SJSA1 (cell line): ENCODE measurements at places on chromosomes 3 and 15. TPM values are rescaled to one million over a fixed set of nuclear protein-coding genes. Genes with fewer than 3 reads are reported as not detected.

UNC13C gene
- total RNA-seq, result not detected in 2 replicates

CAPN3 gene
- total RNA-seq, result 0.11 TPM in 1 of 2 replicates, not detected in the other

- no peak overlapping the region for H3K4me3 ChIP-seq
- no peaks in the 10 kb centered on the region for H3K36me3 ChIP-seq
Observed at GRCh38 chr3:43171748-43172147, 65.9 kb upstream of the POMGNT2 start.

DNA sequence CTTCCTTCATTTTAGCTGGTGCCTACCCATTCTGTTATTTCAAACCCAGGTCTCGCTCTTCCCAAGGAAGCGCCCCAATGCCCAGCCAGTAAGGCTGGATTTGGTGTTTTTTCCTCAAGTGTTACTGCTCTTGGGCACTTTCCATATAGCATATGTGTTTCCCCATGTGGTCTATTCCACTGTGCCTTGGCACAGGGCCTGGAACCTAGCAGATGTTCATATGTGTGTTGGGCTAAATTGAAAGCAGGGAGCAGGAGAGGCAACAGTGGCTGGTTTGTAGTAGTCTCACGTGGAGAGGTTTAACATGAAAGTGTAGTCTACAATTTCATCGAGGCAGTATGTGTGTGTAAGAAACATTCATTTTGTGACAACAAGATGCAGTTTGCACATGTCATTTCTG is 48.2 kb upstream of the TEX264 start:
- H3K36me3 ChIP-seq, result peaks cover 3% of the 10 kb centered on the region; the same call in 1 of the 2 replicates
- H3K27ac ChIP-seq, result no peak overlapping the region
- H3K4me3 ChIP-seq, result no peak overlapping the region
- no peaks in the 10 kb centered on the region for H3K4me1 ChIP-seq

DNA sequence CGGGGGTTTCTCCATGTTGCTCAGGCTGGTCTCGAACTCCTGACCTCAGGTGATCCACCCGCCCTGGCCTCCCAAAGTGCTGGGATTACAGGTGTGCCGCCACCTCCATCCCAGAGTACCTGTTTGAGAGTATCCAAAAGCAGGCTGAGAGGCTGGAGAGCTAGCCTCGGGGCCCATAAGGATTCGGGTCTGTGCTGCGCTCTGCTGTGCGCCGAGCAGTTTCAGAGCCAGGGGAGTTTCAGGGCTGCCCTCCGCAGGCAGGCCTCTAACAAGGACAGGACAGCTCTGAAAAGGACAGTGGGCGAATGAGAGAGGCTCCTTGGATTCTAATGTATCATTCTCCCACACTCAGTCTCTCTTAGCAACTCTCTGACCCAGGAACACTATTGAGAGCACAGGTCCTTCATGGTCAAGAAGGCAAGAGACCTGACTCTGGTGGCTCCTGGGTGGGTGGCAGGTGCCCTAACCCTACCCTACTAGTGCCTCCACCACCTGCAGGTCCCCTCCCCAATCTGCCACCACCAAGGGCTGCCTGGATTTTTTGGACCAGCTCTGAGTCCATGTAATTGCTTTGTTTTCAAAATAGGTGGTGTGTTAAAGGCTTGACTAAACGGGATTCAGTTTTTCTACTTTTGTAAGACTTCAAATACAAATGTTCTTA is 27.8 kb downstream of the MAGEF1 start:
- no peaks in the 10 kb centered on the region for H3K27me3 ChIP-seq
- no peak for DNase-seq
- no peak overlapping the region for H3K4me3 ChIP-seq
- H3K27ac ChIP-seq, result no peak overlapping the region
- H3K4me1 ChIP-seq, result peaks cover 33% of the 10 kb centered on the region
- H3K36me3 ChIP-seq, result no peaks in the 10 kb centered on the region

DNA sequence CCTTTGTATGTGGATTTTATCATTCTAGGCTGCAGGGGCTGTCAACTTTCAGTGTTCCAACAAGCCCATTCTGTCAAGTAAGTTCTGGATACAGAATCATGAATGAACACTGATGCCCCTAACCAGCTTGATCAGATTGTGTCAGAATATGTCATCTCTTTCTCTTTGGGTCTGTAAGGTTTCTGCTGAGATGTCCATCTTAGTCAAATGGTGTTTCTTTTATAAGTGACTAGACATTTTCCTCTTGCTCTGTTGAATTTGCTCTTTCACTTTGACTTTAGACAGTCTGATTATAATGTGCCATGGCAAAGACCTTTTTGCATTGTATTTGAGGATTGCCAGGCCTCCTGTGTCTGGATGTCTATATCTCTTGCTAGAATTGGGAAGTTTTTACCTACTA is 660.9 kb upstream of the CBLB start:
- no peaks in the 10 kb centered on the region for H3K36me3 ChIP-seq
- DNase-seq, result no peak
- no peak overlapping the region for H3K27ac ChIP-seq
- H3K4me3 ChIP-seq, result no peak overlapping the region
- no peaks in the 10 kb centered on the region for H3K27me3 ChIP-seq

- no peaks in the 10 kb centered on the region; the same call in 1 of the 2 replicates for H3K27me3 ChIP-seq
- H3K36me3 ChIP-seq, result peaks cover 21% of the 10 kb centered on the region
- DNase-seq, result no peak
- no peak overlapping the region for H3K27ac ChIP-seq
- no peaks in the 10 kb centered on the region for H3K4me1 ChIP-seq
Observed at GRCh38 chr3:188727052-188727451, 444.7 kb upstream of the TPRG1 start.

- H3K4me1 ChIP-seq, result peaks cover 22% of the 10 kb centered on the region
- H3K36me3 ChIP-seq, result peaks cover 5% of the 10 kb centered on the region
- no peak overlapping the region for H3K27ac ChIP-seq
- no peak overlapping the region for H3K4me3 ChIP-seq
- H3K27me3 ChIP-seq, result no peaks in the 10 kb centered on the region
- DNase-seq, result no peak
Observed at GRCh38 chr15:29825227-29825626, 3.0 kb upstream of the TJP1 start.

- no peaks in the 10 kb centered on the region for H3K4me1 ChIP-seq
- no peak for DNase-seq
- no peak overlapping the region for H3K27ac ChIP-seq
- no peaks in the 10 kb centered on the region for H3K36me3 ChIP-seq
- no peak overlapping the region for H3K4me3 ChIP-seq
Observed at GRCh38 chr3:135304378-135304777, 509.3 kb downstream of the EPHB1 start.

GRCh38 chr3:181336597-181336996 is 347.1 kb upstream of the DNAJC19 start:
- H3K4me3 ChIP-seq, result no peak overlapping the region
- no peak overlapping the region for H3K27ac ChIP-seq
- no peaks in the 10 kb centered on the region for H3K27me3 ChIP-seq
- no peaks in the 10 kb centered on the region for H3K4me1 ChIP-seq
- DNase-seq, result no peak

- no peaks in the 10 kb centered on the region for H3K27me3 ChIP-seq
- H3K36me3 ChIP-seq, result no peaks in the 10 kb centered on the region
- no peak overlapping the region for H3K27ac ChIP-seq
- no peaks in the 10 kb centered on the region for H3K4me1 ChIP-seq
Observed at GRCh38 chr3:147846293-147846692, 437.1 kb downstream of the ZIC1 start.
